ENCODE measurements at places on chromosomes 1 and 21.

DNA sequence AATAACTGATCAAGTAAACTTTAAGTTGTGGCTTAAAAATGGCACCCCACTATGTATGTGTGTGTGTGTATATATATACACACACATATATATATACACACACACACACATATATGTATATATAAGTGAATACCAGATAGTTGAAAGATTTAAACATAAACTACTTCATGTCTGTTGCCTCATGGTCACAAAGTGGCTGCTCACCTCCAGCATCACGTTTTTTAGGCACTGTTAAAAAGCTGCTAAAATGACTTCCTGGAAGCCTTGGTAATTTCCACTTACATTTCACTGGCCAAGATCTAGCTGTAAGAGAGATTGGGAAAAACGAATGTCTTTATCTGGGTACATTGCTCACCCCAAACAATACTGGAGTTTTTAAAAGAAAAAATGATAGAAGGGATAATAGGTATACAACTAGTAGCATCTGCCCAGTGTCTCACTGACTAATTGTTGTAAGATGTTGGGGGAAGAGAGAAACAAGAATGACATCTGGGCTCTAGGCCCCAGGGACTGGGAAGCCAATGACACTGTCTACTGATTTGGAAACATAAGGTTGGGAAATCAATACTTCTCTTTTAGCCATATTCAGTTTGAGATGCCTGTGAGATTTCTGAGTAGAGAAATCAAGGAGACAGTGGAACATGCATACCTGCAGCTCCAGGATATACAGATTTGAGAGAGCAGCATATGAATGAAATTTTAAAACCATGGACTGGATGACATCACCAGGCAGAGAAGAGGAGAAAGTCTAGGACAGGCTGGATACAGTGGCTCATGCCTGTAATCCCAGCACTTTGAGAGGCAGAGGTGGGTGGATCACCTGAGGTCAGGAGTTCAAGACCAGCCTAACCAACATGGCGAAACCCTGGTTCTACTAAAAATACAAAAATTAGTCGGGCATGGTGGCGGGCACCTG lies 42.8 kb downstream of the CLDN14 start:
- DNase-seq, result no peak

DNA sequence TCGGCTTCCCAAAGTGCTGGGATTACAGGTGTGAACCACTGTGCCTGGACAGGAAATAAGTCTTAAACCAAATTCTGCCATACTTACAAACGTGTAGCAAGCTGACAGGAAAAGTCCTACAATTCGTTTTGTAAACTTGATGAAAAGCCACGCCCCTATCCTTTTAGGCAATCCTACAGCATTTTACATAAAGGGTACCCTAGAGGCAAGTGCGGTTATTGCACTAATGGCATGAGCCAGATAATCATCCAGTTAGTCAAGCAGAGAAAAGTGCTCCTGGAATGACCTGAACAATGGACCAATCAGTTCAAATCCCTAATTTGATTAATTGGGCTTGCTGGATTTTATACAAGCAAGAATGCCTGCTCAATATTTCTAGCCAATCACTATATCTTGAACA lies 338.2 kb downstream of the KIF26B start:
- DNase-seq, result no peak

DNA sequence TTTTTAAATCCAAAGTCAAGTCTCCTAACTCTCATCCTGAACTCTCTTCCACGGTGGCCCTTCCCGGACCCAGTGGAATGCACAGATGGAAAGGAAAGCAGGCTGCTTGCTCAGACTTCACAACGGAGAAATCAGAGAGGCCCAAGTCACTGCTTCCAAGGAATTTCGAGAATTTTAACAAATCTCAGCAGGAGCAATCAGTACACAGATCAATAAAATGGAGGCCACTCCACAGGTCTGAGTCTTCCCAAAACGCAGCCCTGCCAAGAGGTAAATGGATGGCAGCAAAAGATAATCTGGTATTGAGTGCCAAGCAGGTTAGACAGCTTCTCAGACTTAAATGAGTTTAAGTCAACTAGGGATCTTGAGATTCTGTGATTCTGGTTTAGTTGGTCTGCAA lies 81.1 kb upstream of the TIAM1 start:
- no peak for DNase-seq

DNA sequence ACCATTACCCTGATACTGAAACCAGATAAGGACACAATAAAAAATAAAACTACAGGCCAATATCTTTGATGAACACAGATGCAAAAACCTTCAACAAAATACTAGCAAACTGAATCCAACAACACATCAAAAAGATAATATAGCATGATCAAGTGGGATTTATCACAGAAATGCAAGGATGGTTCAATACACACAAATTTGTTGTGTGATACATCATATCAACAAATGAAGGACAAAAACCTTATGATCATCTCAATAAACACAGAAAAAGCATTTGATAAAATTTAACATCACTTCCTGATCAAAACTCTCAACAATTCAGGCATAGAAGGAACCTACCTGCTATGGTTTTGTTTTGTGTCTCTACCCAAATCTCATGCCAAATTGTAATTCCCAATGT lies 74.3 kb upstream of the VANGL1 start:
- no peak for DNase-seq

GRCh38 chr1:234721476-234722269 lies 111.7 kb upstream of the IRF2BP2 start:
- peak; percentile 64 for DNase-seq

- no peak for DNase-seq
These were observed 14.0 kb upstream of the DISC1 start for GRCh38 chr1:231612393-231613089.

GRCh38 chr1:7401814-7402547 lies 369.1 kb upstream of the VAMP3 start:
- DNase-seq, result no peak

DNA sequence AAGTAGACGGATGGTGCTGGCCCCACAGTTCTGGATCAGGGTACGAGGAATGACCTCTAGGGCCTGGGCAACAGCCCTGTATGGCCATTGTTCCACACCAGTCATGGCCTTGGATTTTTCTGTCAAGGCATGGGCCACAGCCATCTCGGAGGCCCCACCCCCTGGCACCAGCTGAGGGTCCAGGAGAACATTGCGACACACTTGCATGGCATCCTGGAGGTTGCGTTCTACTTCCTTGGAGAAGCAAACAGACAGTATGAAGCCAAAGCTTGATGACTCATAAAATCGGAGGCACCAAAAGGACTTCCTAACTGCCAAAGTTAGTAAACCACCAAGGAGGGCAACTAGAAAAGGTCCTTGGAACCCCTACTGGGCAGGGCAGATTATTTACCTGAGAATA lies 11.9 kb upstream of the VHLL start:
- DNase-seq, result no peak

Measured in dermis microvascular lymphatic vessel endothelial cell (primary cell).